ENCODE measurements at places on chromosomes 16 and 17.

GRCh38 chr16:64532117-64532516, 589.7 kb downstream of the CDH11 start:
- DNase-seq: no peak

DNA sequence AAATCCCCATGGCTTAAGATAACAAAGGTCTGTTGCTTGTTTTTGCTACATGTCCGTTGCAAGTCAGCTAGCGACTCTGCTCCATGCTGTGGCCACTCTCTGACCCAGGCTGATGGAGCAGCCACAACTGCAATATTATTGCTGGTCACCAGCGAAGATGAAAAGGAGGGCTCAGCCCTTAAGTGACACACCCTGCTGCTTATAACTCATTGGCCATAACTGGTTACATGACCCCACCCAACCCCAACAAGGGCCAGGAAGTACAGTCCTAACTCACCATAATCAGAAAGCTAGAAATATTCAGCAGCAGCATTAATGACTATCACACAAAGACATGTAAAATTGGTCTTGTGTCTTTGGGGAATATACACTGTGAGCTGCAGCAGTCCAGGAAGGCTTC, 224.3 kb downstream of the SOX9 start:
- DNase-seq: no peak

DNA sequence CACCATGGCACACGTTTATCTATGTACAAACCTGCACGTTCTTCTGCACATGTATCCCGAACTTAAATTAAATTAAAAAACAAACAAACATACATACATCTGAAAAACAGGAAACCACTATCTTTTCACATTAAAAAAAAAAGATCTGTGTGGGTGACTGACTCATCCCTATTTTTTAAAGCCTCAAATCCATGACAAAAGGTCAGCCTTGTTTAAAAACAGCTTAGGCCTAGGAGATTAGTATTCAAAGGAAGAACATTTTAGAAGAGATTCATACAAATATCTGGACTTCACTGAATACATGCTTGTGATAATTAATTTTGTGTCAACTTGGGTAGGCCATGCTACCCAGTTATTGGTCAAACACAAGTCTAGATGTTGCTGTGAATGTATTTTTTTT, 4.7 kb upstream of the PRKAR1A start:
- DNase-seq: no peak

DNA sequence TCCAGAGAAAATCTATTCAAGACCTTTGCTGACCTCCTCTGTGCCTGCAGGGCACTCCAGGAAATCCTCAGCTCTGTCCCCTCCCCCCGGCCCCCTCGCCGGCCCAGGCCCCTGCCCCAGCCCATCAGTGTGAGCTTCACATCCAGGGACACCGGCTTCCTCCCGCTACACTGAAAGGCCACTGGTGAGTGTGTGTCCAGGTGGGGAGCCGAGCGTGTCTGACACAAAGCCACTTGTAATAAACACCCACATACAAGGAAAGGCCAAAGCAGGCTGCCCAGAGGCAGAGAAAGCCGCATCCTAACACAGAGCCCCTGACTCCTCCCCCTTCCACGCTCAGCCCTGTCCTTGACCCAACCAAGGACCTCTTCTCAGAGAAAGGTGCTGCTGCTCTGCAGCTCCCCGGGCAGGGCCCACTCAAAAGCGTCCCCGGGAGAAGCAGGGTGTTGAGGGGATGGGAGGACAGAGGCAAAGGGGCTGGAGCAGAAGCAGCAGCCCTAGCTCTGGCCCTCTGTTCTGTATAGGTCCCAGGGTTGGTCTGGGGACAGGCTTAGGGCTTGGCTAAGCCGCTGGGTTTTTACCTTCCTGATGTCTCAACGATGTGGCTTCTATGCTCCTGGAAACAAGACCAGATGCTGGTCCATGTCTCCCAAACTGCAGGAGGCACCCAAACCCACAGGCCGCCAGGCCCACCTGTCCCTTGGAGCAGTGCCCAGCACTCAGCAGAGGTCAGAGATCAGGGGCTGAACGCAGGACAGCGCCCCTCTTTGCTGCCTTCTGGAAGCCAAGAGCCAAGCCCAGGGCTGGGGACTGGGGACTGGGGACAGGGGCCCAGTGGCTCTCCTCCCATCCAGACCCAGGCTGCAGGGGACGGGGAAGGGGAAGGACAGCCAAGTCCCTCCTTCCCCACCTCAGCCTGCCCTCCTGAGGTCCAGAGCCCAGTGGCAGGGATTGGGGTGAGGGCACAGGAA, 15.3 kb downstream of the MNT start:
- DNase-seq: no peak

DNA sequence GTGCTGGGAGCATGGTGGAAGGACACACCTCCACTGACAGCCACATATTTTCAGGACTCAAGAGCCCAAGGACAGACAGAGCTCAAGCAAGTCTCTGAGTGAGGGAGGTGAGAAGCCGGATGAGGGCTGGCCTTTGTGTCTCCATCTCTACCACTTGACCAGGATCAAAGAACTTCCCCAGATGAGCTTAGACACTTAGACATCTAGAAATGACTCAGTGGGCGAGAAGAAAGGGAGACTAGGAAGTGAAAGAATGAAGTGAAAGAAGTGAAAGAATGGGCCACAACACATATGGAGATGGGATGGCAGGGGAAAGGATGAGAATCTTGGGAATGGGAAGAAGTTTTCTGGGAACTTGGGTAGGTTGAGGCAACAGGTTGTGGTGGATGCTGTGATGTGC, 274.9 kb upstream of the CCL2 start:
- no peak for DNase-seq

GRCh38 chr16:83730812-83731211, 77.0 kb upstream of the HSBP1 start:
- no peak for DNase-seq

GRCh38 chr16:50188619-50189136, 35.6 kb downstream of the TENT4B start:
- no peak for DNase-seq

- no peak for DNase-seq
Observed at GRCh38 chr17:29363716-29364115, 26.4 kb upstream of the TAOK1 start.

DNA sequence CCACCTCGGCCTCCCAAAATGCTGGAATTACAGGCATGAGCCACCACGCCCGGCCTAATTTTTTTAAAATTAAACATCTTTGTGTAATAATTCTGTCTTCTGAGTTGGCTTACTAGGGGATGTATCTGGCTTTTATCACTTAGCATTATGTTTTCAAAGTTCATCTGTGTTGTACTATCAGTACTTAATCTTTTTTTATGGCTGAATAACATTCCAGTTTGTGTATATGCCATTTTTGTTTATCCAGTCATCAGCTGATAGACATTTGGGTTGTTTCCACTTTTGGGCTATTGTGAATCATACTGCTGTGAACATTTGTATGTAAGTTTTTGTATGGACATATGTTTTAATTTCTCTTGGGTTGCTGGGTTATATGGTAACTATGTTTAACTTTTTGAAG, 69.0 kb downstream of the CHD9 start:
- no peak for DNase-seq

DNA sequence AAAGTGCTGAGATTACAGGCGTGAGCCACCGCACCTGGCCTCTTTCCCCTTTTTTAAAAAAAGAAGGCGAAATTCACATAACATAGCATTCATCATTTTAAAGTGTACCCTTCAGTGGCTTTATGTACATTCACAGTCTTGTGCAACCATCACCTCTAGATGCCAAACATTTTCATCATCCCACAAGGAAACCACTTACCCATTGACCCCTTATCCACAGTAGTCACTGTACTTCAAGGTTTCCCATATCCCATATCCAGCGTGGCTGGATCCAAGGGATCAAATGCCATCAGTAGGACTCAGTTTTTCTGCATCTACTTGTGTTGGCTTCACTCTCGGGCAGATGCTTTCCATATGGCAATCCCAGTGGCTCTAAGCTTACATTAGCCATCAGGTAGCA, 50.3 kb downstream of the BMERB1 start:
- no peak for DNase-seq

Measured in urothelium cell line (cell line).